SK-N-SH (cell line): ENCODE measurements at places on chromosomes 2 and 18. TPM values are rescaled to one million over a fixed set of nuclear protein-coding genes. Genes with fewer than 3 reads are reported as not detected.
A peak's percentile ranks its signal among the peaks of the same experiment; 100 is the strongest.

ITGB6 gene
- 0.10 and 0.13 TPM in 2 replicates for polyA plus RNA-seq

RAD51AP2 gene
- 0.02 TPM in 1 of 2 replicates, not detected in the other for polyA plus RNA-seq

DNA sequence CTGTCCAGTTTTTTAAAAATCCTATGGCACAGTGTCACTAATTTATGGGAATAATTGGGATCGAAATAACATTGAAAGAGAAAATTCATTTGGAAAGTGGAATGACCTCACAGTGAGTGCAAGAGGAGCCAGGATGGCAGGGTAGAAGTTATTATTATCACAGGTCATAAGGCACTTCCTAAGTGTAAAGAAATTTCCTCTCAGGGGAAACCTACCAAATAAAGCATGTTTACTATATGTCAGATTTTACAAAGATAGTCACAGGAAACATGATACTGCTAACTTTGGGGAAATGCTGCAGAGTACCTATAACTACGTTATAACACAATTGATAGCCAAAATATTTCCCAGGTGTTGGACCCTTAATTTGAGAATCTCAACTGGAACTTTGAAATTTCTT is 226.3 kb upstream of the SMAD7 start:
- no peak overlapping the region for H3K4me3 ChIP-seq
- no peaks in the 10 kb centered on the region; the same call in 1 of the 2 replicates for H3K4me1 ChIP-seq
- peak overlapping the region; percentile 79; the same call in 1 of the 2 replicates for H3K27ac ChIP-seq
- no peak for DNase-seq
- no peaks in the 10 kb centered on the region for H3K36me3 ChIP-seq

DNA sequence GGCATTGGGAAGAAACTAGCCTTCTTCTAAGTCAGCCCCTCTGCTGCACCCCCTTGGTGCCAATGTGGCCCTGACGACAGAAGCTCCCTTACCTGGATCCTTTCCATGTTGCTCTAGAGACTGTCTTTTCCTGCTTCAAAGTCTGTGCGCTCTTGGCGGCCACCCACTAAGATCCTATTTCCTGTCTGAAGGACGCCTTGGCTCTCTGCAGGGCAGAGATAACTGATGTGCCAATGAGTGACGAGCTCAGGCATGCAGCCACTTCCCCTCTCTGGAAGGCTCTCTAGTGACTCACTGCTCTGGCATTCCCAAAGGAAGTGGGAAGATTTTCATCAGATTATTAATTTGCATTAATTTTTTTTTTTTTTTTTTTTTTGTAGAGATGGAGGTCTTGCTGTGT is 273.5 kb downstream of the CDH20 start:
- peaks cover 7% of the 10 kb centered on the region for H3K4me1 ChIP-seq
- no peak for DNase-seq
- H3K4me3 ChIP-seq = no peak overlapping the region; the same call in 1 of the 2 replicates
- H3K27ac ChIP-seq = peak overlapping the region; percentile 70
- no peaks in the 10 kb centered on the region for H3K36me3 ChIP-seq
